GM20000 (cell line): ENCODE measurements at places on chromosomes 1 and 21.

- no peak for DNase-seq
Measured at GRCh38 chr1:171973421-171973820, 132.1 kb downstream of the DNM3 start.

GRCh38 chr21:45124596-45124995 lies 50.2 kb downstream of the ADARB1 start:
- no peak for DNase-seq

GRCh38 chr1:188988589-188988988 lies 1489.1 kb downstream of the BRINP3 start:
- DNase-seq = no peak

- DNase-seq = no peak
Measured at GRCh38 chr1:181324797-181325616, 158.3 kb upstream of the CACNA1E start.
